Right lobe of liver (tissue), 6 donors: ENCODE measurements at places on chromosomes 11 and 22.

DNA sequence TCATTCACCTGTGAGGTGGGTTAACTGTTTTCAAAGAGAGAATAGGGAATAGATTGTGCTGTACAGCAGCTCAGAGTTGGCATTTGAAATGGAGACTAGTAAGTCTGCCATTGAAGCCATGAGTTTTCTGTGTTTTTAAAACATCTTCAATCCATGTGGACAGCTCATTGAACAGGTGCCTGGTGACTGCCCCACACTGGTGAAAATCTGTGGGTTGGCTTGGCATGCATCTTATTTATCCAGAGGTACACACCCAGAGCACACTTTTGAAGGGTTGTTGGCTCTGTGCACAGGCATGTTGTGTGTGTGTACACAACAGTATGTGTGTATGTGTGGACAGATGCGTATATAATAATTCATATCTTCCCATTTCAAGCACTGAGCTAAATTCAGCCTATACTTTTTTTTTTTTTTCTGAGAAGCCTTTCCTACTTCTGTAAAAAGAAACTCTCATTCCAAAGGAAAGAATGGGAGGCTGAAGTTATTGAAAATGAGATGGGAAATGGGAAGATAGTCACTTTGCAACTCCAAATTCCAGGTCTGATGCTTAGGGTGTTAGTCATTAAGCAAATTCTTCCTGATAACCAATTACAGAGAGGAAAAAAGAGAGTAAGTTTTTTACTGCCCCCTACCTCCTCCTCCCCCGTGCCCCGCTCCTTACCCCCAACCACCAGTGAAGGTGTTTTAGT lies 7.0 kb upstream of the LYVE1 start:
- H3K27me3 ChIP-seq, result no peaks in the 10 kb centered on the region
- H3K27ac ChIP-seq, result no peak overlapping the region
- no peaks in the 10 kb centered on the region for H3K4me1 ChIP-seq

GRCh38 chr11:100808904-100809491 lies 121.9 kb downstream of the ARHGAP42 start:
- no peaks in the 10 kb centered on the region for H3K27me3 ChIP-seq
- no peak for DNase-seq
- no peaks in the 10 kb centered on the region for H3K4me1 ChIP-seq
- H3K27ac ChIP-seq, result no peak overlapping the region
- H3K4me3 ChIP-seq, result no peak overlapping the region
- H3K36me3 ChIP-seq, result no peaks in the 10 kb centered on the region

DNA sequence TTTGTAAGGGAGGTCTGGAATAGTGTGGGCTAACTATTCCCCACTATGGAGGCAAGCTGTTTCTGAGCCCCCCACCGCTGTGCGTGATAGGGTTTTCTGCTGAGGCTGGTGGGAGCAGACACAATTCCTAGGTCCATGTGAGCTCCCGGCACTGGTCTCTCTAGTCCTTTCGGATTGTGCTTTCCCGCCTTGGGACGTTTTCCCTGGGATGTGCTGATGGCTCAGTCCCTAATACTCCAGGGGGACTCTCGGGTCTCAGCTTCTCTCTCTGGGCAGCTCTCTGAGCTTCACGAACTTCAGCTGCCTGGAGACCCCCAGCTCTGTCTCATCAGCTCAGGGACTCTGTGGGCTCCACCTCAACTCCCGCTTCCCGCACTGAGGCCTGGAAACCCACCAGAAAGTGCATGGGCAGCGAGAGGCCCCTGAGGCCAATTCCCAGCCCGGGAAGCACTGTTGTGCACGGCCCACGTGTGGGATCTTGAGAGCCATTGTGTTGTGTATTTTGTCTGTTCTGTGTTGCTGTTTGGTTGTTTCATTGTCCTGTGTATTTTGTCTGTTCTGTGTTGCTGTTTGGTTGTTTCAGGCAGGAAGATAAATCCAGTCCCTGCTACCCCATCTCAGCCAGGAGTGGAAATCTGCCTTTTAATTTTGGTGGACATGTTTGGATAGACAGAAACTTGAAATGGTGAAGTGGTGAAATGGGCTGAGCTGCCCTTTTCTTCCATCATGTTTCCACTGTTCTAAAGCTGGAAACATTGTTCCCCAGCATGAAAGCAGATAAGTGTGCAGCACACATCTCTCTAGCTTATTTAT lies 12.7 kb upstream of the TNNT3 start:
- no peak overlapping the region for H3K27ac ChIP-seq
- no peak overlapping the region for H3K4me3 ChIP-seq
- no peaks in the 10 kb centered on the region for H3K27me3 ChIP-seq
- DNase-seq, result no peak
- H3K4me1 ChIP-seq, result no peaks in the 10 kb centered on the region

GRCh38 chr11:37597776-37598175 lies 999.7 kb upstream of the RAG2 start:
- no peak overlapping the region for H3K27ac ChIP-seq
- H3K36me3 ChIP-seq, result no peaks in the 10 kb centered on the region
- no peak overlapping the region for H3K4me3 ChIP-seq
- H3K4me1 ChIP-seq, result no peaks in the 10 kb centered on the region
- no peak for DNase-seq

DNA sequence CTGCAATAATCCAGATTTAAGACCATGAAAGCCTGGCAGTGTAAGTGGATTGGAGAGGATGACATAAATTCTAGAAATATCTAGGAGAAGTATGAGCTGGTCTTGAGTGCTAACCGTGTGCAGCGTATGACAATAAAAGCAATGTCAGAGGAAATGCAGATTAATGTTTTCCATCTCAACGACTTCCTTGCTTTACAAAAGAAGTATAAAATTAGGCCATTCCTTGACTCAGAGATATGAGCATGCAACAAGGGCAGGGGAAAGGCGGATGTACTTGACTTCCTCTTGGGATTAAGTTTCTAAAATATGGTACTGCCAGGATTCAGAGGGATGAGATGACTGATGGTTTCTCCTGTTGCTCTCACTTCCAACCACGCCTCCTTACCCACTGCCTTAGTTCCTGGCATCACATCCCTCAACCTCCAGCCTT lies 32.3 kb downstream of the ADAMTS15 start:
- no peak overlapping the region for H3K27ac ChIP-seq
- DNase-seq, result no peak
- H3K27me3 ChIP-seq, result no peaks in the 10 kb centered on the region
- no peaks in the 10 kb centered on the region for H3K36me3 ChIP-seq

DNA sequence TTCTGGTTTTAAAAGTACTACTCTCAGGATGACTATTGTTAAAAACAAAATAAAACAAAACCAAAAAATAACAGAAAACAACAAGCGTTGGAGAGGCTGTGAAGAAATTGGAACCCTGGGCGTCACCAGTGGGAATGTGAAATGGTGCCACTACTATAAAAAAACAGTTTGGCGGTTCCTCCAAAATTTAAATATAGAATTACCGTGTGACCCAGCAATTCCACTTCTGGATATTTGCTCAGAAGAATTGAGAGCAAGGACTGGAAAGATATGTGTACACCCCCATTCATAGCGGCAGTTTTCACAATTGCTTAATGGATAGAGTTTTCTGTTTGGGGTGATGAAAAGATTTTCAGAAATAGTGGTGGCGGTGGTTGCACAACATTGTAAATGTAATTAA lies 8.6 kb downstream of the APOA4 start:
- H3K4me3 ChIP-seq, result peak overlapping the region; percentile 35
- no peaks in the 10 kb centered on the region for H3K27me3 ChIP-seq
- H3K27ac ChIP-seq, result no peak overlapping the region
- H3K4me1 ChIP-seq, result peaks cover 54% of the 10 kb centered on the region
- DNase-seq, result no peak
- H3K36me3 ChIP-seq, result no peaks in the 10 kb centered on the region

DNA sequence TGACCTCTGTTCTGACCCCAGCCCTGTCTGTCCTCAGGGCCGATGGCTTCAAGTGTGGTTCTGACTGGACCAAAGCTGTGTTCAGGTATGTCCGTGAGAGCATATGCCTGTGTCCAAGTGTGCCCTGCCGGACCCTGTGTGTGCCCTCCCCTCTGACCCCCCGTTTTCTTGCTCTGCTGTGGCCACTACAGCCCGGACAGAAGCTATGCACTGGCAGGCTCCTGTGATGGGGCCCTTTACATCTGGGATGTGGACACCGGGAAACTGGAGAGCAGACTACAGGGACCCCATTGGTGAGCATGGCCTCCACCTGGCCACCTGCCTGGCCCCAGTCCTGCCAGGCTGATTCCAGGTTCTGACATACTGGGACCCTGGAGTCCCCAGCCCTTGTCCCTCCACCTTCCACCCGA lies 14.5 kb downstream of the ATG16L2 start:
- H3K27me3 ChIP-seq, result no peaks in the 10 kb centered on the region
- no peak for DNase-seq
- peaks cover 12% of the 10 kb centered on the region for H3K4me1 ChIP-seq
- H3K27ac ChIP-seq, result no peak overlapping the region
- H3K36me3 ChIP-seq, result no peaks in the 10 kb centered on the region
